ENCODE measurements at places on chromosomes 1 and 21. TPM values are rescaled to one million over a fixed set of nuclear protein-coding genes. Genes with fewer than 3 reads are reported as not detected.

The ITGB2 gene
- 368 TPM for polyA plus RNA-seq

The TLR5 gene
- polyA plus RNA-seq = 0.21 TPM

The DMBX1 gene
- polyA plus RNA-seq = not detected

- no peaks in the 10 kb centered on the region for H3K36me3 ChIP-seq
- peaks cover 3% of the 10 kb centered on the region for H3K27me3 ChIP-seq
- no peaks in the 10 kb centered on the region for H3K4me1 ChIP-seq
- no peak overlapping the region for H3K27ac ChIP-seq
Measured at GRCh38 chr1:63691701-63692425, 82.0 kb upstream of the ROR1 start.

GRCh38 chr1:97943354-97943753 lies 22.5 kb upstream of the DPYD start:
- H3K36me3 ChIP-seq = no peaks in the 10 kb centered on the region
- H3K27ac ChIP-seq = no peak overlapping the region
- no peak for DNase-seq
- no peaks in the 10 kb centered on the region for H3K4me1 ChIP-seq
- H3K27me3 ChIP-seq = no peaks in the 10 kb centered on the region

All from B cell (primary cell).